ENCODE measurements at places on chromosomes 7 and 10. TPM values are rescaled to one million over a fixed set of nuclear protein-coding genes. Genes with fewer than 3 reads are reported as not detected.

GRCh38 chr7:4549681-4550080 is 132.4 kb upstream of the FOXK1 start:
- no peak for DNase-seq

DNA sequence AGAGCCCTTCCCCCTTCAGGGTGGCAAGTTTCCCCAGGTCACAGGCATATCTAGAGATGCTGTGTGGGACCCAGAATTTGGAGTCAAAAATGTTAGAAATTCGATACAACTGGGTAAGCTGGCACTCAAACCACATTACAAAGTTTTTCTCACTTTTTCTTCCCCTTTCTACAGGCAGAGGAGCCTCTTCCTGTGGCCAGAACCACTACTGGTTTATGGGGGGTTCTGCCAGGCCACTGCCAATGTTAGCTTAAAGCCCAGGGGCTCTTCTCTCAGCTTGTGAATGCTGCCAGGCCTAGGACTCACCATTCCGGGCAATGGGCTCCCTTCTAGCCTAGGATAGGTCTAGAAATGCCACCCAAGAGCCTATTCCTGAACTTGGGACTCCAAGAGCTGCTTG is 617.9 kb upstream of the PHF14 start:
- DNase-seq = no peak

DNA sequence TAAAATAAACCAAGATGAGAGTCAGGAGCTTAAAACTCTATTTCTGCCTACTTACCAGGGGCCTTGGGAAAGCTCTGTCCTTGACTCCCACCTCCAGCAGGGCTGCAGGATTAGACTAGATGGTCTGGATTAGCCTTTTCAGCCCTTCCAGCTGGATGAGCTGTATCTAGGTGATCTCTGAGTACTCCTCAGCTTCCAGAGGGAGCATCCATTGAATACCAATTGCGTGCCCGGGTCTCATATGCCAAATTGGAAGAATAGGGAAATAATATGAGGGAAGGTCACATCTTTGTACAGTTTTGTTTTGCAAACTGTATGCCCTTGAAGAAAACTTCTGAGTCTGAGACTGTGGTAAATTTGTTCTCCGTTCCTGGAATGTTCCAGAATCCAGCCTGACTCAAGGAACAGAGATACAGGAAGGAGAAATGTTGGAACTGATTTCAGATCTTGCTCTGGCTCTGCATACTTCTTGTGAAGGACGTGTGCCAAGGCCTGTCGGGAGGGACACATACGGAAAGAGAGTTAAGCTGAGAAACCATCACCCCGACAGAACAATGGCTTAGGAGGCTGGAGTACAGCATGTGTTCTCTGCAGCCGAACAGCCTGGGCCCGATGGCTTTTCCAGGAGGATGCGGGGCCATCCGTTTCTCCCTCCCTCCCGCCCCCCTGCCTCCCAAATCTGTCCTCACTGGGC is 44.9 kb downstream of the MINDY4 start:
- no peak for DNase-seq

DNA sequence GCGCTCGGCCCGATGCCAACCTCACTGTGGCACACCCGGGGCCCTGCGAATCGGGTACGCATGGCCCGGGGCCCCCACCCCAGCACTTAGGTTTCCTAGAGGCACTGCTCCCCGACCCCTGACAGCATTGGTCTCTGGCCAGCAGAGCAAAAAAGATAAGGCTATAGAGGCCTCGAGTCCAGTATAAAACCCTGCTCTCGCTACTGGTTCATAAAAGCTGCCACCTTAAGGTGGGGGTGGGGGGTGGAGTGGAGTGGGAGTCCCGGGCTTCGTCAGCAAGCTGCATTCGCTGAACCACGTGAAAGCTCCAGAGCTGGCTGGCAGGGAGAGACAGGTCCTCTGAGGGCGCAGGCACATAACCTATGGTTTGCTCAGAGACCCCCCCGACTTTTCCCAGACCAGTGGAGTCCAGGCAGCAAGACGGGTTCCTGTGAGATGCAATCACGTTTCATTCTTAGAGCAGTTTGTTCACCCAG is 1.3 kb downstream of the KAZALD1 start:
- no peak for DNase-seq

DNA sequence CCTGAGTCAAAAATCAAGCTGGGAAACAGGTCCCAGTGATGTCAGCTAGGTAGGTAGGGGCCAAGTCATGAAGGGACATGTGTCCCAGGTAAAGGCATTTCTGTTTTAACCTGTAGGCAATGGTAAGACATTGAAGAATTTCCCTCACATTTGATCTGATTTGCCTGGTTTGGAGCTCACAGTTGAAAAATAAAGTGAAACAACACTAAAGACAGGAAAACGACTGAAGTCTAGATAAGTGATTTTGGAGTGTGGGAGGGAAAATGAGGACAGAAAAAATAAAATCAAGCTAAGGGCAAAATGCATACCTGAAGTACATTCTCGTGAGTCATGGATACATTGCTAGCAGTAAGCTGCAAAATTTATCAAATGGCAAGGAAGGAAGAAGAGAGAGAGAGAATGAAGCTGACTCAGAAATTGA is 169.9 kb downstream of the SKIDA1 start:
- DNase-seq = no peak

Gene CYP2C8
- under 0.01 TPM for total RNA-seq

DNA sequence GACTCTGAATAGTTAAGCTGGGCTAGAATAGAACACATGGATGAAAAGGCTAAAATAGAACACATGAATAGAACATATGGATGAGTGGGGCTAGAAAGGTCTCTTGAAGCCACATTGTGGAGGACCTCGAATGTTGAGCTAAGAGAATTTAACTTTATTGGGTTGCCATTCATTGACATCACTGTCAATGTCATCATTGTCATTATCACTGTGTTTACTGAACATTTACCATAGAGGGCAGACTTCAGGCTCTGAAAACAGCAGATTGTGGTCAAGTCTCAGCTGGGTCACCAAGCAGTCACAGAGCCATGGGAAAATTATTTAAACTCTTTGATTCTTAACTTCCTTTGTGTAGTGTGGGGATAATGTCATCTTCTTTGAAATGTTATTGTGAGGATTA is 80.4 kb downstream of the WDFY4 start:
- no peak for DNase-seq

DNA sequence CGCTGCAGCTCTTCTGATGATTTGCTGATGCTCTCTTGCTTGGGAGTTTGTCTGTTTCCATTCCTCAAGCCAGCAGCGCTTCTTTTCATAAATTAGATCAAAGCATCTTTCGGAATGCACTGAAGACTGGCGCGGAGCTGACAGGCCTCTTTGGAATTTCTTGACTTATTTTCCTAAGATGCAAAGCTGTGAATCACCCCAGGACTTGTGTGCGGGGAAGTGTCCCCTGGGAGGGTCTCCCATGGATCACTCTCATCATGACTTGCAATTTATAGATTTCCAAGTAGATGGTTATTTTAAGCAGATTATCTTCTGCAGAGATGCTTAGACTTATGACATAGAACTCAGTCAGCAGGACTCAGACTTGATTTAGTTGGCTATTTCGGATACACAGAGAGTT is 467.2 kb downstream of the TCERG1L start:
- DNase-seq = no peak

- DNase-seq = no peak
Observed at GRCh38 chr10:74063256-74063655, 65.3 kb downstream of the VCL start.

- no peak for DNase-seq
Observed at GRCh38 chr10:43108951-43109350, 29.3 kb upstream of the CSGALNACT2 start.
